Activated T-cell treated with anti-CD3 and anti-CD28 coated beads, Interleukin-2, amount 50 U/mL, for 72 hours (primary cell): ENCODE measurements at places on chromosomes 5 and 9.

DNA sequence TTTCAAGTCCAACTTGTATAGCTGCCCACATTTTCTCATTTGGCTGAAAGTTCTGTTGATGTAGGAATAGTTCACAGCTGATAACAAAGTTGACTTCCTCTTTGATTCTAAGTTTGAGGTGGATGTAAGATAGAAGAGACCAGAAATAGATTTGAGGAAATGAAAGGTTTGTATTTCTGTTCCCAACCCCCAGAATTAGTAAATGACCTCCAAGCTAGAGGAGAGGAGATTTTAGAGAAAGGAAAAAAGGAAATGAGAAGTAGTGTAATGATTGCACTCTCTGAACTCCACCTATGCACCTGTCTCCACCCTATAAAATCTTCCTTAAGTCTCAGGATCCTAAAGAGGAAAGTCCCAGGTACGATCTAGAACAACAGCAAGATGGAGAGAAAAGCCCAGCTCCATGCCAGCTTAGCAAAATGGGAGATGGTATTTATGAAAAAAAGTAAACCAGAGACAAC, 130.4 kb upstream of the POC5 start:
- DNase-seq, result no peak

DNA sequence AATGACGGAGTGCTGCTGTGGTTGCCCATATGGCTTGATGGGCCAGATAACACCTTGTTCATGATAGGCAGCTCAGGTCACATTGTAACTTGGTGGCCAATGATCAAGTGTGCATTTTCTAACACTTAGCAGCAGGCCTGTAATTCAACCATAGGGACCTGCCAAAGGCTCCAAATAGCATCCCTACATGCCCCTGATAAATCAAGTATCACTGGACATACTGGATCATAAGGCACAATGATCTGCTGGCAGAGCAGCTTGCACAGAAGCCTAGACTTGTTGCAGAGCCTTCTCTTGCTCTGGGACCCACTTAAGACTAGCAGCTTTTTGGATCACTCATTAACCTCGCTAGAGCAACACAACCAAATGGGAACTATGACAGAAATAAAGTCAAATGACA, 46.0 kb upstream of the ISOC1 start:
- no peak for DNase-seq

DNA sequence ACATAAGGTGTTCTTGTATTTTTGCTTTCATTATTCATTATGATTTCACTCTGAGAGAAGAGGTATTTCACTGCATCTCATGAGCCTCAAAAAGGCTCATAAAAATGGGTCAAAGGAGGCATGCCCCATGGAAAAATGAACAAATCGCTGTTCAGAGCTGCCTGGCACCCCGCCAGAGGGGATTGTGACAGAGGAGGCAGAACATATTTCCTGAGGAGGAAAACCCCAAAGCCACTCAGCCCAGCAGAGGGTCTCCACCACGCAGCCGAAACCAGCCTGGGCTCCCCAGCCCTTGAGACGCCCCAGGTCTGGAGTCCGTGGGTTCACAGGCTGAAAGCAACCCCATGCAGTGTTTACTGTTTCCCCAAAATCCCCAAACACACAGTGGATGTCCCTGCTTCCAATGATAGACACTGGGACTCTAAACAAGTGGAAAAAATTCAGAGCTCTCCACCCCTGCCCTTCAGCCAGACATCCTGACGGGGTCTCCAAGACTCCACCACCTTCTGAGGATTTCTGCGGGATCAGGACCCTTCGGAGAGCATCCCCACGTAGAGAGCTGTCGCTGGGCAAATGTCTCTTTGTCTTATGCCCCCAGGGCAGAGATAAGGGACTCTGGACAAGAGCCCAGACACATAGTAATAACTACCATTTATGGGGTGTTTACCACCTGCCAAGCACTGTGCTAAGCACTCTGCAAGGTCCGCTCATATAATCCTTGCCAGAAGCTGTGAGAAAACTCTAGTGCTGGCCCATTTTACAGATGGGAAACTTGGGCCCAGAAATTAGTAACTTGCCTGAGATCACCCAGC, 122.3 kb downstream of the PAX5 start:
- DNase-seq, result no peak

- DNase-seq, result no peak
Measured at GRCh38 chr9:6605202-6605601, 40.3 kb downstream of the GLDC start.

GRCh38 chr5:154858972-154859871, 795 bp downstream of the CNOT8 start:
- DNase-seq, result no peak

GRCh38 chr5:6108981-6109825, 269.1 kb downstream of the MED10 start:
- DNase-seq, result no peak

DNA sequence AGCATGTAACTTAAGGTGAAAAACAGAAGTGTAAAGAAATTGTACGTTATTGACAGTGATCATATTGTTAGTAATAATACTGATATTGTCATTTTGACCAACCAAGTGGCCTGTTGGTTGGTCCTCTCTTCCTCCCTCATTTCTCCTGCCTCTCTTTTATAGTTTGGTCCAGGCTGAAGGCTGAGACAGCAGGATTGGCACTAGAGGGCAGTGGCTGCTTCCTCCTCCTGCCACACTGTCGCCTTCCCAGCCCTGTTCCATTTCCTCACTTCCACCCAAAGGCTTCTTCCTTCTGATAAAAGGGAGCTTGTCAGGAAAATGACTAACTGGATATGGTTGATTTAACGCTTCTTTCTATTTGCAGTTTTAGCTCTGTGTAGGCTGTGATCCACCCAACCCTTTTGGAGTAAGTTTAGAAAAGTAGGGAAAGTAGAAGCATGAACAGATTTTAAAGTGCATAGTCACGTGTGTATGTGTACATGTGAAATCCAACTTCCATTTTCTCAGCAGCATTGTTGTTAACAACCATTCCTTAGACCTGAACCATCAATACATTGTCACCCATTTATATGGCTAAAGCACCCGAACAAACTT, 35.6 kb downstream of the PTCD2 start:
- no peak for DNase-seq

DNA sequence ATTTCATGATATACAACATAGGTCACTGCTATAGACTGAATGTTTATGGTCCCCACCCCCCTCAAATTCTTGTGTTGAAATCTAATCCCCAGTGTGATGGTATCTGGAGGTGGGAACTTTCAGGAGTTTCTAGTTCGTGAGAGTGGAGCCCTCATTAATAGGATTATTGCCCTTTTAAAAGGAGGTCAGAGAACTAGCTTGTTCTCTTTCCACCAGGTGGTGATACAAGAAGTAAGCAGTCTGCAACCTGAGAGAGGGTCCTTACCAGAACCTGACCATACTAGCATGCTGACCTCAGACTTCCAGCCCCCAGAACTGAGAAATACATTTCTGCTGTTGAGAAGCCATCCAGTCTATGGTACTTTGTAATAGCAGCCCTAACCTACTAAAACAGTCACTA, 33.3 kb downstream of the TMEM161B start:
- DNase-seq, result no peak

GRCh38 chr5:109619021-109619460, 70.7 kb upstream of the MAN2A1 start:
- no peak for DNase-seq

DNA sequence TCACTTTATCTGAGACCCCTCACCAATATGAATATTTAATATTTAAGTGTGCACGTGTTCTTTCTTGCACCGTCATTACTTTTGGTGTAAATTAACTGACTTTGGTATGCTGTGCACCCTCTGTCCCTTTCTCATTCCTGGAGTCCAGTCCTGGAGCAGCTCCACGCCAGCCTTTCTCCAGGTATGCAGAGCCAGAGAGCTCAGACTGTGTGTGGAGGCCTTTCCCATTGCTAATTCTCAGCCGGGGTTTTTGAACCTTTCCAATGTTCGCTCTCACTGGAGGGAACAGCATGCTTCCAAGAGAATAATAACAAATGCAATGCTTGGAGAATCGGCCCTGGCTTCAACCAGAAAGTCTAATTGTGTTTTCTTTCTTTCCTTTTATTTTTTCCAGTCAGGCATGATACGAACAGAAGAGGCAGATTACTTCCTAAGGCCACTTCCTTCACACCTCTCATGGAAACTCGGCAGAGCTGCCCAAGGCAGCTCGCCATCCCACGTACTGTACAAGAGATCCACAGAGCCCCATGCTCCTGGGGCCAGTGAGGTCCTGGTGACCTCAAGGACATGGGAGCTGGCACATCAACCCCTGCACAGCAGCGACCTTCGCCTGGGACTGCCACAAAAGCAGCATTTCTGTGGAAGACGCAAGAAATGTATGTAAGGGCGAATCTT, 41.7 kb downstream of the ADAMTS16 start:
- no peak for DNase-seq

DNA sequence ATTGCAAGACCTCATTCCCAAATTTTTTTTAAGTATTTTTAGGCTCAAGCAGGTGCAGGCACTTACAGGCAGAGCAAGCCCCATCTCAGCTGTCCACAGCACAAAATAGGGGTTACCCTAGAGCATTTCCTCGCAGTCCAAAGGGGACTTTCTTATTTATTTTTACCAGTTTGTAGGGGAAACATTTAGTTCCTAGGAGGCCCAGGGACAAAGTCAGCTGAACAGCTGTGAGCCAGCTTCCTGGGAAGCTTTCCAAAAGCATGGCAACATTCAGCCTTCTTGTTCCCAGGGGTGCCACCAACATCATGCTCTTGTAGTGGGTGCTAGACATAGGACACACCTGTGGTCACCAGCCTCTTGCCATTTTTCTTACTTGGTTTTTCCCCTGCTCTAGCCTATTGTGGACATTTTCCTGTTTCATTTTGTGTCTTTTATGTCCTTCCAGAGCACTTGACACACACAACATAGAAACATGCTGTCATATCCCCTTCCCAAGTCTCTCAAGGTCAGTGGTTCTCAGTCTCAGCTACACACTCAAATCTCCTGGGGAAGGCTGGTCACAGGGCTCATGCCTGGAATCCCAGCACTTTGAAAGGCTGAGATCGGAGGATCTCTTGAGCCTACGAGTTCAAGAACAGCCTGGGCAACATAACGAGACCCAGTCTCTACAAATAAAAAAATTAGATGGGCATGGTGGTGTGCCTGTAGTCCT, 38.2 kb downstream of the HAVCR1 start:
- no peak for DNase-seq

- no peak for DNase-seq
Measured at GRCh38 chr5:54996466-54996865, 11.1 kb upstream of the ESM1 start.

DNA sequence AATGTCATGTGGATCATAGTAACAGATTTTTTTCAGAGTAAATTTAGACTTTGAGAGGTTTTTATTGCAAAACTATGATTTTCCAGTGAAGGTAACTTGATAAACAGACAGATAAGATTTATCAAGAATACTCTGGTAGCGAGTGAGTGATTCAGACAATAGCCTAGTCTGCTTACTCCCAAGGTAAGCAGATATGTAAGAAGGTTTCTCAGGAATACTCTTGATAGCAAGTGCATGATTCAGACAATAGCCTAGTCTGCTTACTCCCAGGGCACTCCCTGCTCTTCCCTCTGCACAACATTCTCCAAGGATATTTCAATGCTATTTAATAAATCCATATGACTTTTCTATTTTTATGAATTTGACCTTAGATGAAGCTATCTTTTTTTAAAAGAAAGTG, 1881.5 kb downstream of the EFNA5 start:
- no peak for DNase-seq

GRCh38 chr5:151926188-151926587, 1.5 kb upstream of the GLRA1 start:
- no peak for DNase-seq

- no peak for DNase-seq
Measured at GRCh38 chr5:37478121-37478894, 99.2 kb downstream of the WDR70 start.

DNA sequence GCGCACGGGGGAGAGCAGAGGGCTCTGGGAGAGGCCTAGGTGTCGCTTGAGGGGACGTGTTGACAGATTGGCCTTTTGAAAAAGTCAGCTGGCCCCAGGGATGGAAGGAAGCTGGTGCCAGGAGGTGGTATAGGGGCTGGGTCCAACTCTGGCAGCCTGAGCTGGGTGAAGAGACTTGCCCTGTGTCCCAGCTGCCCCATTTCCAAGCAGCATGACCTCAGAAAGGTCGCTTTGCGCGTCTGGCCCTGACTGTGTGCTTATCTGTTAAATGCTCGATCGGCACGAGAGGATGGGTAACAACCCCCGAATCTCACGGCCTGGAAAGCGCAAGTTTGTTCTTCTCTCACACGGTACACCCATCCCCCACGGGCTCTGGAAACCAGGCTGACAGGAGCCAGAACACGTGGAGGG, 31.2 kb upstream of the LAMC3 start:
- DNase-seq, result no peak

- no peak for DNase-seq
Measured at GRCh38 chr5:165015547-165015946, 1510.1 kb downstream of the MAT2B start.

GRCh38 chr5:61748651-61749050, 416.6 kb downstream of the ZSWIM6 start:
- no peak for DNase-seq

- DNase-seq, result no peak
Measured at GRCh38 chr9:105079457-105079856, 151.5 kb upstream of the ABCA1 start.

DNA sequence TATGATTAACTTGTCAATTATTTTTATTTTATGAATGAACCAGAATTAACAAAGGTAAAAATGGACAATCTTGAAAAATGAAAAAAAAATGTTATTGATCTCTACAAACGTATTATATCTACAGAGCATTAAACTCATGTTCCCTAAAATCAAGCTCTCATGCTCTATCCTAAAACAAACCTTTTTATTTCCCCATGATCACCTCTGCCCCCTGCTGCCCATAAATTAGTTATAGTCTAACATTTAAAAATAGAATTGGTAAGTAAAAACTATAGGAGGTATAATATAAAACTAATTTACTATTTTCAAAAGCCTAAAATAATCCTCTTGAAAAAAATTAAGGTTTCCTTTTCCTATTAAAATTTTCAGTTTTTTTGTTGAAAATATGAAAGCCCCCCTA, 168.0 kb upstream of the POU5F2 start:
- no peak for DNase-seq

DNA sequence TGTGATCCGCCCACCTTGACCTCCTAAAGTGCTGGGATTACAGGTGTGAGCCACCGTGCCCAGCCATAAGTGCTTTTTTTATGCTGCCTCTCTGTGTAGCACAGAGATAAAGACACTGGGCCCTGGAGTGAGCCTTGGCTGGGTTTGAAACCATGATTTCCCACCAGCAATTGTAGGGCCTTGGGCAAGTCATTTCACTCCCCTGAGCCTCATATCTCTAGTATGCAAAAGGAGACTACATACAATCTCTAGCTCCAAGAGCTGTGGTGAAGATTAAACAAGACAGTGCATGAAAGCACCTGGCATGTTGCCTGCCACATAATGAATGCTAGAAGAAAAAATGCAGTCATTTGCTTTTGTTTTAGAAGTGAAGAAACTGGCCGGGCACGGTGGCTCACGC, 3.9 kb downstream of the FABP6 start:
- no peak for DNase-seq

DNA sequence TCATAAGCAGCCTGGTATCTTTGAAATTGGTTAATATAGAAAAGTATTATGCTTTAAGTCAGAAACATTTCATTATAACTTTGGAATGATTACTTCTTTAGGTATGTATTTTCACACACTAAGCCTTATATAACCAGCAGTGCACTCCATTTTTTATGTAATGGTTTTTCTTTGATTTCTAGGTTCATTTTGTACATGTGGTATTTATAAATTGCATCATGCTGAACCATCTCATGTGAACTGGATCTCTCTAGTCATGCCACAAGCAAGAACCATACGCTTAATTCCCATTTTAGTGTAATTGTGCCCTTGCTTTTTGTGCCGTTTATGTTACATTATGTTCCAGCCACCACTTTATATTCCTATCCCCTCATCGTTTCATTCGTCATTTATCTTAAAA, 38.6 kb upstream of the SRP19 start:
- no peak for DNase-seq

GRCh38 chr9:21608200-21608599, 126.1 kb upstream of the IFNE start:
- DNase-seq, result no peak
